GM18507 (cell line): ENCODE measurements at places on chromosomes 16 and 17.

DNA sequence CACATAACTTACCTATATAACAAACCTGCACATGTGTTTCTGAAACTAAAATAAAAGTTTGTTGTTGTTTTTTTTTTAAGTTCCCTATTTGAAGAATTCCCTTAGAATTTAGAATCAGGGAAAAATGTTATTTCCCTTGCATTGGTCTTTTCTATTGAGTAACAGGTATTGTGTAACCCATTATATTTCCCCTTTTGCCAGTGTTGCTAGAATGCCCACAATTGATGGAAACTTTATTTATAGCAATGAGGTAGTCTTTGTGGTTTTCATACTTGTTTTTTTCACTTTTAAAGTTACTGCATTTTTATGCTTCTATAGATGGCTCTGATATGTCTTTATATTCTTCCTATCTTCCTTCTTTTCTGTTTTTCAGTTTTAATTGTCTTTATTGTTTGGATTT, 3.9 kb downstream of the NLRP1 start:
- no peak for DNase-seq

DNA sequence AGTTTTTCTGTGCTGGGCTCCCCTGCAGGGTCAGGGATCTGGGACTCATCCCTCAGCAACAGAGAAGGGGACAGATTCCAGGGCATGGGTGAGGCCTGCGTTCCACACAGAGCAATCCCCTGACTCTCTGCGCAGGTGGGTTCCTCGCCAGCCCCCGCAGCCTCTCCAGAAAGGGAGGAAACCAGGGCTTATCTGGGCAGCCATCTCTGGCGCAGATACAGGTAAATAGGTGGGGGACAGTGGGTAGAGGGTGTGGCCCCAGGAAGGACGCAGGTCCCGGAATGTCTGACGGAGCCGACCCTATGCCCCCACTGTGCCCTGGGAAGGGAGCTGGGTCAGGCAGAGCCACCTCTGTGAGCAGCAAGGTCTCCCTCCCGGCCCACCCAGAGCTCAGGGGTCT, 23.2 kb downstream of the PIEZO1 start:
- no peak for DNase-seq

DNA sequence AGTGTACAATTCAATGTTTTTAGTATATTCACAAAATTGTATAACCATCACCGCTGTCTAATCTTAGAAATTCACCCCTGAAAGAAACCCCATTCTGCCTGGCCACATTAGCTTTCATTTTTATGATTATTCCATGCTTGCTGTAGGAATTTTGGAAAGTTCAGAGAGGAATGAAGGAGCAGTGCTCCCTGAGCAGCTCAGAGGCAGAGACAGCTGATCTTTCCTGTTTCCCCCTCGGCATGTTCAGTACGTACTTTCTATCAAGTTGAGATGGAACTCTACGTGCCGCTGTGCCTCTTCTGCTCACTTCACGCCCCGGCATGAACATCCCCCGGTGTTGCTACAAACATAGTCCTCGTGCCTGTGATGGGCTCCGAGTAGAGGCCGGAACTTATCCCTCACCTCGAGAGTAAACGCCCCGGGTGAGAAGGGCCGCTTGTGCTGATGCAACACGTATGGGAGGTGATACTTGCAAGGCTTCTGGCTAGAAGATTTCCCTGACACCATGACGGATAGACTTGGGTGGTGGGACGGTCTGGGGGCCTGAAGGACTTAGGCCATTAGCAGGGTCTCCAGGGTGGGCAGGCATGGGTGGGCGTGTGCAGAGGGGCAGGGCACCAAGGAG, 79.2 kb upstream of the CIBAR2 start:
- no peak for DNase-seq

DNA sequence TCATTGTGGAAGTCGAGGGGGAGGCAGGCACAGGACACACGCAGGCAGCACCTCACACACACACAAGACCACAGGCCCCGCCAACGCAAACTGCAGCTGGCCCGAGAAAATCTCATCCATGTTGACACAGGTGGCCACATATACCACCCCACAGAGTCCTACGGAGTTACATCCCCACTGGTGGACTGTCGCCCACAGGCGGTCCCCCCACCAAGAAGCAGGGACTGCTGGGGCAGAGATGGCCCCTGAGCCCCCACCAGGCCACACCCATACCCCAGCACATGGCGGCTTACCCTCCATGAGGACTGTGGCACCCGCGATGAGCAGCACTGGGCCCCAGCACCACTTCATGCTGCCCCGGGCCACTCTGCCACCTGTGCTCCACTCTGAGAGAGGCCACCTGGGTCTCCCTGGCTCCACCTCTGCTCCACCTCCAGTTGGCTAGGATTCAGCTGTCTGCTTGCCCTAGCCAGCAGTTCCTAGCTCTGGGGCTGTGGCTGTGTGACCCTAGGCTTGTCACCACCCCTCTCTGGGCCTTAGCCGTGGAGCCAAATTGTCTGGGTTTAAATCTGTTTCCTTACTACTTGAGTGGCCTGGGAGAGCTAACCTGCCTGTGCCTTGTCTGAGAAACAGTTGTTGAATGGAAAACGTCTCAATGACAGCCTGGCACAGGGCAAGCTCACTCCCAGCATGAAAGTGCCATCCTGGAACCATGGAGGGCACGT, at the start of gene PRSS53:
PRSS53 (minus strand) TSS at position 485 of the 725 bp plus-strand sequence; CDS start at position 351, 134 bp downstream.
- no peak for DNase-seq

- DNase-seq, result no peak
Measured at GRCh38 chr17:77534137-77534536, 393.4 kb downstream of the SEC14L1 start.
